ENCODE measurements at places on chromosomes 5 and 9.
A peak's percentile ranks its signal among the peaks of the same experiment; 100 is the strongest.

GRCh38 chr5:33425314-33425713 is 15.5 kb upstream of the TARS1 start:
- no peak for DNase-seq

GRCh38 chr5:174252121-174252520 is 206.6 kb downstream of the NSG2 start:
- no peak for DNase-seq

- DNase-seq = no peak
These were observed 220.7 kb downstream of the GNA14 start for GRCh38 chr9:77427256-77427927.

- no peak for DNase-seq
These were observed 542.3 kb downstream of the PDE4D start for GRCh38 chr5:59351076-59351794.

DNA sequence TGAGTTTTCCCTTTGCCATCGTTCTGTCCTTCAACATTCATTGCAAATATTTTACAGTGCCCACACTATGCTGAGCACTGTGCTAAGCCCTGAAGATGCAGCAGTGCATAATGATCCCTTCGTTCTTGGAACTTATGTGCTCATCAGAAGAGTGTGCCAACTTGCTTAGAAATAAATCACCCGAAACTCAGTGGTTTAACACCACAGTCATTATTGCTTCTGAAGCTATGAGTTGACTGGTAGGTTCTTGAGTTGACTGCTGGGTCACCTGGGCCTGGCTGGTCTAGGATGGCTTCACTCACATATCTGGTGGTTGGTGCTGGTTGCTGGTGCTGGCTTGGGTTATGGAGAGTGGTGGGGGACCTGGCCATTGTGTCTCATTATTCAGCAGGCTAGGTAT is 20.9 kb downstream of the PCSK5 start:
- DNase-seq = no peak

DNA sequence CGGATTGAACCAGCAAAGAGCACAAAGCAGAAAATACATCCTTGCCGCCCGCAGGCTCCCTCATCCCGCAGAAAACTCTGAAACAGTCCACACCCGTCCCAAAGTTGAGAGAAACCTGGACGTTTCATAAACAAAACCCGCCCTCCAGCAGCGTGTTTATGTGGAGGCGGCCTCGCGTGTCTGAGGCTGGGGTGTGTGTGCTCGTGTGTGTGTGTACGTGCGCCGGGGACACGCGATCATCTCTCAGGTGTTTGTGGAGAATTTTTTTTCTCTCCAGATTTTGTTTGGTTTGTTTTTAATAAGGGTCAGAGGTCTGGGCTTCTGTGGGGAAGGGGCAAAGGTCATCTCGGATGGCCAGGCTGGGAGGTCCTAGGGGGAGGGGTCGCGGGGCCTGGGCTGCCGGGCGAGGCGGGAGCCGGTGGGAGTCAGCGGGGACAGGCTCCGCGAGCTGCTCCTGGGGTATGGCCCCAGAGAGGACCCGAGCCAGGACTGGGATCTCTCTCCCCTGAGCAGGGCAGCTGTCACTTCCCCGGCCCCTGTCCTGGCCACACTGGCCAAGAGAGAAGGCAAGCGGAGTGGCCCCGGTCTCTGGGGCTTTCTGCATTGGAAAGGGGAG is 206.4 kb downstream of the C9orf50 start:
- DNase-seq = peak; percentile 69

DNA sequence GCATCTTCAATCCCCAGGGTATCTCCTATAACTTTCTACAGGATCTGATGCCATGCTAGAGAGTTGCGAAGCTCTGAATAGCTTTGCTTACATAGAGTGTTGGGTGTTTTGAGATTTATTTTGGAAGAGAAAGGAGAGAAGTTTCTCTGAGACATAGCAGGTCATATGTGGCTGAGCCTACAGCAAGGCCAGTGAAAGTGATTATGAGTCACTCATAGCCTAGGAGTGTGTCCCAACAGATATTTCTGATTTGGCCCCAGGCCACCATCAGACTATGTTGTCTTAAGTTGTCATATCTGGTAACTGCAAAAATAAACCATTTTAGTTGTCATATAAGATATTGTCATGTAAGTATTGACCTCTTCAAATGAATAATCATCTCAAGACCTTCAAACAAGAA is 132.0 kb upstream of the RAI14 start:
- no peak for DNase-seq

DNA sequence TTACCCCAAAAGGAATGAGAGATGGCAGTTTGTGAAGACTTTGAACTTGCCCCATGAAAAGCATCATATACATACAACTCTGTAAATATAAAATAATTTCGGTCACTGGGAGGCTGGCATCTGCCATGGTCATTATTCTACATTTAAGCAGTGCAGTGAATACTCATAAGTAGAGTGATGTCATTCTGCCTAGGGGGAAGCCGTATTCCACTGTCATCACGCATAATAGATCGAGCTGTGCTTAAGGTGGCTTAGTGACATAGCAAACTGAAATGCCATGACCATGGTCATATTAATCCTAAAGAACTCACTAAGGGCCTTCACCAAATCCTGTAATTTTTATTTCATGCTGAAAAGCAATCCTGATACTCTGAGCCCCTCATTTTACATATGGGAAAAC is 42.4 kb upstream of the NR4A3 start:
- no peak for DNase-seq

GRCh38 chr5:176812269-176813259 is 2.2 kb downstream of the UNC5A start:
- DNase-seq = no peak

Measured in stimulated activated naive CD4-positive, alpha-beta T cell (primary cell).